ENCODE measurements at places on chromosomes 2 and 18.

DNA sequence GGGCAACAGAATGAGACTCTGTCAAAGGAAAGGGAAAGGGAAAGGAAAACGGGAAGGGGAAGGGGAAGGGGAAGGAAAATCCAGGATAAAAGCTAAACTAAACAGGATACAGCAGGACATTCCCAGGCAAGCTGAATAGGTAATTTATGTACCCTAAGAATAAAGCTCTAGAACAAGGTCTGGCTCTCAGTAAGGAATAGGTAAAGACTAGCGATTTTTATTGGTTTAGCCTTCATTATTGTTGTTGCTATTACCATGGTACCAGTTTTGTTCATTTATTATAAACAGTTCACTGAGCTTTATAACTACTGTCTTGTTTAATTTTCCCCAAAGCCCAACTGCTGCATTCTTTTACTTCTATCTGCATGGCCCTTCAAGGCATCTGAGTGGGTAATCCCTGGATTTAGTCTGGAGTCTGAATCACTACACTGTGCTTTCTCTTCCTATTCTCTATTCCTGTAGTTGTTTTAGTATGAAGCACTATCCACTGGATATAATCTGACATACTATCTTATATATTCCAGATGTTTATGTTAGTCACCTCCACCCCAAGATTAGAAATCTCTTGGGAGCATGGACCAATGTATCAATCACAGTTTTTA is 127.1 kb upstream of the TANK start:
- no peak for DNase-seq

DNA sequence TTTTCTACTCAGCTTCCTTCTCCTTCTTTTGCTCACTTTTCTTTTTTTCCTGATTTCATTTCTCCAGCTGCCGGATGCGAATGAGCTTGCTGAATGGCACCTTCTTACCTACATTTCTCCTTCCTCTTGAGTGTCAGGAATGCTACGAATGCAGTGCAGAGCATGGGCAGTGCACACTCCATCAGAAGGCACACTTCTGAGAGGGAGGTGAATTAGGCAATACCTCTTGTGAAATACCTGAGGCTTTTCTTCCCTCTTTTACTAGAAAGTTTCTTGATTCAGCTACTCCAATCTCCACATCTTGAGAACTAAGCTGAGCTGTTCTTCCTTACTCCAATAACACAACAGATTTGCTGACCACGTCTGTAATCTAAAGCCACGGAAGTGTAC is 51.1 kb downstream of the PLEKHM3 start:
- no peak for DNase-seq

DNA sequence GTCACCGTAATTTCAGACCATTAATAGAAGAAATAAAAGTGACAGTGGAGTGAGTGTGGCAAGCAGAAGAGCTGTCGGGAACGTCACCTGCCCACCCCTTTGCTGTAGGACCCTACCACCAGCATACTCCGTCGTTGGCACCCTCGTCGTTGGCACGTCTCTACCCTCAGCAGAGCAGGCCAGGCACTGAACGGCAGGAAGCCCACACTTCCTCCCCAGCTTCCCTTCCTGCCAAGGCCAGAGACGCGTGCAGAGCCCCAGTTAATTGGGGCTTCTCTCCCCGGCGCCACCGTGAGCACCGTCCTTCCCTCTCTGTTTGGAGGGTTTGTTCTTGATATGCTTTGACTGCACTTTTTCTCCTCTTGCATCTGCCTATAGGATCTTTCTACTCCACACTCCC is 27.0 kb upstream of the NFATC1 start:
- DNase-seq = no peak

DNA sequence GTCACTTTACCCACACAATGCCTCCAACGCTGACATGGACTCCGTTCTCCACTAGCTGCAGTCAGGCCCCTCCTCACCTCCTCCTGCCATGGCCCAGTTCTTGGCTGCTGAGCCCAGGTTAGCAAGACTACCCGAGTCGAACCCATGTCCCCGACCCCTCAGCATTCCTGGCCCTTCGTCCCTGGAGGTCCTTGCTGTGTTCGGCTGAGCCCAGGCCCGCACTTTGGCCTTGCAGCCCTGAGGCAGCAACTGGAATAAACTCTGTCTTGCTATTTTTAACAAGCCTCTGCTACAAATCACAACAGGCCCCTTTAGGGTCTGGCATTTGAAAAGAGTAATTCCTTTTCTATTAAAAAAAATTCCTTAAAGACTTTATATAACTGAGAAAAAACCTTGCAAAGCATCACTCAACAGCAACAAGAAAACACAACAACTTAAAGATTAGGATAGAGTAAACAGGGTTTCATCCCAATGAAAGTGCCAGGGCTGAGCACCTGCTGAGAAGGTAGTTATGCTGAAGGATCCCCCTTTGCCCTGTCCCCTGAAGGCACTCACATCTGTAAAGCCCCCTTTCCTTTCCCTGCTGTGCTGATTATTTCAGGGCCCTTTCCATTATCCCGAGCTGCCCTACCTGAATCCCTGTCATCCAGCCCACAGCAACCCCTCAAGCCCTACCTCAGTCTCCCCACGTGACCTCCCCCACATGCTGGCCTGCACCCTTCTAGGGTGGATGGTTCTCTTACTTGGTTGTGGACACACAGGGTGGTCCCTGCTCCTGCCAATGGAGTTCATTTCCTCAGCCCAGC is 120.0 kb upstream of the SNTG2 start:
- no peak for DNase-seq

DNA sequence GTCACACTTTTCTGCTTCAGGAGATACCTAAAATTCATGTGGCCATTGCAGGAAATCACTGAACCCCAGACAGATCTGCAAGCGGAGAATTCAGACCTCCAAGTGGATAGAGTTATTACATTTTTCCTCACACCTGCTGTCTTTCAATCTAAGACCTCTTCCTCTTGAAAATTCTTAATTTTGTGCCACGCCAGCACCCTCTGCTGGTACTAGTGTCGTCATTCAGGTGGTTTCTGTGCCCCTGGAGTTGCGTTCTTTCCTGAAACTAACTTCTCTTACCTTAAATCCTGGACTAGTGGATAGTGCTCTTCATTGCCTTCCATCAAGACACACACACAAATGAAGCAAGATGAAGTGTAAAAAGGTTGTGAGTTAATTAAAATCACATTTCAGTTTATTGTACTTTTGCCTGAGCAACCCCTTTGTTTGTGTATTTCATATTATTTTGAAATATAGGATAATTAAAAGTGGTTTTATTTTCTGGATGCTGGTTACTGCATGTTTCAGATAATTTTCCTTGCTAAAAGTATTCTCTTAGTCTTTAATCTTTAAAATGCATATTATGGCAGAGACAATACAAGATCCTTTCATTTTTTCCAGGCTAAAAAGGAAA is 1.6 kb upstream of the DNER start:
- no peak for DNase-seq

GRCh38 chr2:105874466-105874865 is 129.8 kb downstream of the NCK2 start:
- no peak for DNase-seq

DNA sequence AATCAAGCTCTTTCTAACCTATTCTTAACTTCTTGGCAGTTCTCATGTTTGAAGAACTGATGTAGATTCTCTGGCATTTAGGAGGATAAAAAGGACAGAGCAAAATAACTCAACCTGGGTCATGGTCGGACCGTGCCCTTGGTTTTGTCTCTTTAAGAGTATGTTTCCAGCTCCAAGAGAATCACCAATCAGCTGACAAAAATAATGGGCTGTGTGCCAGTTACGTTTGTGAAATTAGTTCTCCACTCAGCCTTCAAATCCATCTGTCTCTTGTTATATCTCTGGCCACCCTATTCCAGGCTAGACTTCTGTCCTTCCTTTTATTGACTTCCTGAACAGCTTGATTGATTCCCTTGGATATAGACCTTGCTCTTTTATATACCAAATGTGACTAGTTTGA is 225.7 kb downstream of the EPHA4 start:
- DNase-seq = no peak

DNA sequence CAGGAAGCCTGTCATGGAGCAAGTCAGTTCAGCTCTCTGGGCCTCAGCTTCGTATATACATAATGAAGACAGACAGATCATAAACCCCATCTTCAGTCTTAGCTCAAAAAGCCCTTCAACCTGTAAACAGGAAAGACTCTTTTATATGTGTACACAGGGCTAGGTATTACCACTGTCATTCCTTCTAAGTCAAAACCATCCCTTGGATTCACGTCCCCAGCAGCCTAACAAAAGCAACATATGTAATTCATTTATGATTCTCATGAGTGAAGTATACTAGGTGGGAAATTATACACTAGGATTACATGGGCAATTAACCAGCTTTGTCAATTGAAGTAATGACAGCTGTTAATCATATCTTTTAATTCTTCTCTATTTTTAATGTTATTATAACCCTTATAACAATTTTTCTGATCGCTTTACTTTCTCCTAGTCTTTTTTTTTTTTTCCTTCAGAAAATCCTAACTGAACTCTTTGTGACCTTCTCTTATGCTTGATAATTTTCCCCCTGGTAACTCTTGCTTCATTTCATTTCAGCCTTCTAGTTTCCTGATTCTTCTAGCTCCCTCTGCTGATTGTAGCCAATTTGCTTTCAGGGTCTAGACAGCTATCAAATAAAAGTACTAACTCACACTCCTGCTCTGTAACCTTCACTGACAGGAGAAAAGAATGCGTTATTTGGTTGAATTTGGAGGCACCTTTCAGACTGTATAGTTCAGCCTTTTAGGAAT is 99.7 kb downstream of the RBM43 start:
- DNase-seq = no peak

- DNase-seq = no peak
Measured at GRCh38 chr2:108605947-108606346, 71.7 kb downstream of the LIMS1 start.

- no peak for DNase-seq
Measured at GRCh38 chr2:230412846-230413245, 3.2 kb upstream of the SP100 start.
